ENCODE measurements at places on chromosomes 16 and 17.

DNA sequence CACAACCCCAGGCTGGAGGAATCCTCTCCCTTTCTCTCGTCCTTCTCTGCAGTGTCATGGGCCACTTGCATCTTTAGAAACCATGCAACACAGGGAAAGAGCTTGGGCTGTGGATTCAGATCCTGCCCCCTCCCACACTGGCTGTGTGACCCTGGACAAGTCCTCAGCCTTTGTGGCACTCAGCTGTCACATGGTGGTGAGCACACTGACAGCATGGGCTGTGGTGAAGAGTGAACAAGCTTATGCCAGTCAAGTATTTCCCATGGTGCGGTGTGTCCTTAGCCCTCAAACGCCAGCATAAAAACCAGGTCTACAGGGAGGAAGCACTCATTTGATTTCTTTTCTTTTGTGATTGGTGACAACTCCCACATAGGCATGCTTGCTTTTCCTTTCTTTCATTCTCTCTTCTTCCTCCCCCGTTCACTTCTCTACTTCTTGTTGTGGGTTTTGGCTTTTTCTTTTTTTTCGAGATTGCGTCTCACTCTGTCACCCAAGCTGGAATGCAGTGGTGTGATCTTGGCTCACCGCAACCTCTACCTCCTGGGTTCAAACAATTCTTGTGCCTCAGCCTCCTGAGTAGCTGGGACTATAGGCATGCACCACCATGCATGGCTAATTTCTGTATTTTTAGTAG, 314.2 kb downstream of the CPPED1 start:
- DNase-seq, result no peak

GRCh38 chr16:88977018-88977811, at the start of gene CBFA2T3:
CBFA2T3 (minus strand) TSS chr16:88977207; CDS start chr16:88976807, 400 bp downstream.
- no peak for DNase-seq

DNA sequence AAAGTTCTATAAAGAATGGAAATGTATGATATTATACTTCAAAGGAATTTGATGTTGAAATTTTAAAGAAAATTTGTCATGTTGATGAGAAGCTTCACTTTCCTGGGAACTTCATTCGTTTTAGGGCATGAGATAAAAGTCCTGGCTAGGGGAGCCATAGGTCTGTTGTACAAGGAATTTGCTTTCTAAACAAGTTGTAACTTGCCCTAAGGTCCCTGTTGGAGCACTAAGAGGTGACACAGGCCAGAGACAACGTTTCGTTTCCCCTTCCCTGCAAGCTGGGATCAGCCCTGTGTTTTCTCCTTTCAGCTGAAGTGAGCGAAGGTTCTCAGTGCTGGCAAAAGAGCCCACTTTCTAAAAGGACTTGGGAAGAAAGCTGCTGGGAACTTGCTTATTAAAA, 16.6 kb downstream of the PLD6 start:
- no peak for DNase-seq

DNA sequence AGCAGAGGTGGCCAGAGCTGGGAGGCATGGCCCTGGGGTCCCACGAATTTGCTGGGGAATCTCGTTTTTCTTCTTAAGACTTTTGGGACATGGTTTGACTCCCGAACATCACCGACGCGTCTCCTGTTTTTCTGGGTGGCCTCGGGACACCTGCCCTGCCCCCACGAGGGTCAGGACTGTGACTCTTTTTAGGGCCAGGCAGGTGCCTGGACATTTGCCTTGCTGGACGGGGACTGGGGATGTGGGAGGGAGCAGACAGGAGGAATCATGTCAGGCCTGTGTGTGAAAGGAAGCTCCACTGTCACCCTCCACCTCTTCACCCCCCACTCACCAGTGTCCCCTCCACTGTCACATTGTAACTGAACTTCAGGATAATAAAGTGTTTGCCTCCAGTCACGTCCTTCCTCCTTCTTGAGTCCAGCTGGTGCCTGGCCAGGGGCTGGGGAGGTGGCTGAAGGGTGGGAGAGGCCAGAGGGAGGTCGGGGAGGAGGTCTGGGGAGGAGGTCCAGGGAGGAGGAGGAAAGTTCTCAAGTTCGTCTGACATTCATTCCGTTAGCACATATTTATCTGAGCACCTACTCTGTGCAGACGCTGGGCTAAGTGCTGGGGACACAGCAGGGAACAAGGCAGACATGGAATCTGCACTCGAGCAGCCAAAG, 2.3 kb downstream of the CSF3 start:
- DNase-seq, result no peak

GRCh38 chr17:1566505-1567199, 4.1 kb upstream of the PITPNA start:
- no peak for DNase-seq

DNA sequence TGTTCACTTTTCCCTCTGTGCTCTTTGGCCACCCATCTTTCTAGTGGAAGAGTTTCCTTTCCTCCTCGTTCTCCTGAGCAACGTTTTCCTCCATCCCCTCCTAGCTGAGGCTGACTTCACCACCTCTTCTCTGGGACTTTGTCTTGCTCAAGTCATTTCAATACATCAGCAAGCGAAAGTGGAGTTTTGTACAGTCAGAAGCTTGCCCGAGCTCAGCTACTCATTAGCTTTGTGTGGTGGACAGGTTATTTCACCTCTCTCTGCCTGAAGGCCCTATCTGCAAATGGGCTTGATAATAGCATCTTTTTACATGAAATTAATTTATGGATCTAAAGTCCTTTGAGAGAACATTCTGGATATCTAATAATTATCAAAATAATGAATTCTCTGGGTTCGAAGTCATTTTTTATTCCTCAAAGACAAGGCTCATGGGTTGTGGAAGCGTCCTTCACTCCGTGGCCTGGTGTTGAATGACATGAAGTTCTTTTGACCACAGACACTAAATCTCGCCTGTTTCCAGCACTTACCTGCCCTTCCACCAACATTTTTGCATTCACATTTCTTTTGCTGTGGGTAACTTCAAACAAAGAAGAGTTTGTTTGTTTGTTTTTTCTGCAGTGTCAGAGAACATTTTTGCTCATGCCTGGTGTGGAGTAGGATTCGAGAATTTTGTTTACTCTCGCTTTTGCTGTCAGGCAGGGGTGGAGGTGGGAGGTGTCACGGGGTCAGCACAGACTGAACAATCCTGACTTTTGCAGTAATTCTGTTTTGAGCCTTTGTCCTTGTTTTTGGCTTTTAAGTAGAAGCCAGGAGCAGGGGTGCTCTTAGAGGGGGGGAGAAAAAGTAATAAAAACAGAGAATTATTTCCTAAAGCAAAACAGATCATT, 155.0 kb upstream of the CACNG5 start:
- DNase-seq, result no peak

DNA sequence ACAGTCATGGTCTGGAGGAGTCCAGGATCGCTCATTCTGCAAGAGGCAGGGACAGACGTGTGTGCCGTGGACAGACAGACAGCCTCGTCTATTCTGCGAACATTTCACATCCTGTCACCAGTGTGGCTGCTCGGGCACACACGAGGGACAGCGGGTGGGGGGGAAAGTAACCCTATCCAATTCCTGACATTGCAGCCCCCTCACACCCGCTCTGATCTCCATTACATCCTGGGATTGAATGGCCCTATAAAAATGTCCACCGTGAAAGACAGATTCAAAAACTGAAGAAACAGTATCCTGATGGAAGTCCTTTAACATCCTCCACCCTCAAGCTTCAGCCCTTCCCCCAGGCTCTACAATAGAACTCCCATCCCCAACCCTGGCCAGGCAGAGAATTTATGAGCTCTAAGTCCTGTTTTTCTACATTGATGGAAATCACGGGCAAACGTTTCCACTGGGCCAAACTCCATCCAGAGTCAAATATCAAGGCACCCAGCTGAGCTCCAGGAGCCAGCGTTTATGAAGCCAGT, 39.4 kb downstream of the HS3ST3A1 start:
- DNase-seq, result no peak

DNA sequence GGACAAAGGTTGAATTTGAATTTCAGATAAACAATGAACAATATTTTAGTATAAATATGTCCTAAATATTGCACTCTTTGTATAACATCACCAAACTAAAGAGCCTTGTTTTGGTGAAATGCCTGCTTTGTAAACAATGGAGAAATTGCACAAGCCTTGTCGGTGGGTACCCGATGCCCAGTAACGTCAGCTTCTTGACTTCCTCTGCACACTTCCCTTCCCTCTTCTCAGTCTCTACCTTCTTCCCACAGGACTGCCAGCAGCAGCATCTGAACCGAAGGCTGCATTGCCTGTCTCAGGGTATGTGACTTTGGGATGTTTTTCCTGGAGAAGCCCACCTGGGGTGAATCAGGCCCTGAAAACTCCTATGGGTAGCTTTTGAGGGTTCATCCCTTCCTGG, 113.9 kb downstream of the UTP18 start:
- no peak for DNase-seq

DNA sequence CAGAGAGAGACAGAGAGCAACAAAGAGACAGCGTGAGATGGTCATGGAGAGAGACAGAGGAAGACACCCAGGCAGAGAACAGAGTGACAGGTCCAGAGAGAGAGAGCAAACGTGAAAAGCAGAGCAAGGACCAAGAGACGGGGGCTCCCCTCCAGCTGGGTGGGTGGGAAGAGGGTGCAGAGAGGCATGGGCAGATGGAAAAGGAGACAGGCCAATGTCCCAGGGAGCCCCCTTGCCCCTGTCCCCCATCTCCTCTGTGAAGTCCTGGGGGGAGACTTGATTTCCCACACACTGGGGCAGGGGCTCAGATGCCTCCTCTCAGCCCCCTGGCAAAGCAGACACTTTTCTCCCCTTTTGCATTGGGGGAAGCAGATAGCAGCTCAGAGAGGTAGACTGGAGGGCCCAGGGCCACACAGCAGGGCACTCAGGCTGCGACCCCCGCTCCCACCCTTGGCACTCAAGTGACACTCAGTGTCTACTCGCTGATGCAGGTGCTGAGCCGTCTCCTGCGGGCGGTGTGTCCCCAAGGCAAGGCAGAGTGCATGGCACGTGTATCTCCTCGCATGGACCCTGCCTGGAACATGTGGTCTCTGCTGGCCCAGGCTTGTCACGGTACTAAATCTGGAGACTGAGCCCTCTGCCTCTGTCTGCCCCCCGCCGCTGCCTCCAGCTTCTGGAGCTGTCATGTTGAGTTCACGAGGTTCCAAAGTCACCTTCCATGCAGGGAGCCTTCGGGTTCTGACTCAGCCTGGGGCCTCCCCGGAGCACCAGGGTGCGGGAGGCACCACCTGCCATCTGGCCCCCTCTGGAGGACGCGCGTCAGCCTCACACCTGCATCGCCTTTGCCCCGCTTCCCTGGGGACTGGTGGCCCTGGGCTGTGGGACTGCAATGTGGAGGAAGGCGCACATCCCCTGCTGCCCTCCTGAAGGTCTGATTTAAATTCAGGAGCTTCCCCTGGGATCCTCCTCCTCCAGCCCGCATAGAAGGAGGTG, 215.9 kb upstream of the GSE1 start:
- no peak for DNase-seq

DNA sequence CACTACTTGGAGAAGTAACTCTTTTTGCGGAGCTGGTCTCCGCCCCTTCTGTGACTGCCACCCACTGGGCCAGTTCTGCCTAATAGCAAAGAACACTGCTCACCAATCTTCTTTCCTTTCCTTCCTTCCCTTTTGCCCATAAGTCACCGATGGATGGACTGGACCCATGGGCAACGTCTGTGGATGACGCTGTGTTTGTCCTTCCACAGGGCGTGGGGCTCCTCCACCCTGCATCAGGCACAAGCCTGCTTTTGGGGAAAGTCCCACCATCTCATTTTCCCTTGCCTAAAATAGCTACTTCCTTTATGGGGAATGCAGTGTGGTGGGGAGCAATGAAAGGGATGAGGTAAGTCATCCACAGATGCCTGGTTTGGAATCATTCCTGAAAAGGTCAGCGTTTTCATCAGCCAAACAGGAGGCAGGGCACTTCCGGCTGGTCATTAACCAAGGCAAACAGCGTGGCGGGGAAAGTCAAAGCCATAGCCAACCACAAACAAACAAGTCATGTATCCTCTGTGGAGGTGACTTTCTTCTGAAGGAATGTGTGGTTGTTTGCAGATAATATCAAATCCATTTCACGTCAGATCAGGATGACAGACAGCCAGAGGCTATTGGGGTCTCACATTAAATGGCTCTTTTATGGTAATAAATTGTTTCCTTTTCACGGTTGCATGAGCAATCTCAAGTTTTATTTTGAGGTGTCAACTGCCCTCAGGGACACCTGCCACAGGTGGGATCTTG, 30.7 kb upstream of the MED9 start:
- DNase-seq, result no peak

DNA sequence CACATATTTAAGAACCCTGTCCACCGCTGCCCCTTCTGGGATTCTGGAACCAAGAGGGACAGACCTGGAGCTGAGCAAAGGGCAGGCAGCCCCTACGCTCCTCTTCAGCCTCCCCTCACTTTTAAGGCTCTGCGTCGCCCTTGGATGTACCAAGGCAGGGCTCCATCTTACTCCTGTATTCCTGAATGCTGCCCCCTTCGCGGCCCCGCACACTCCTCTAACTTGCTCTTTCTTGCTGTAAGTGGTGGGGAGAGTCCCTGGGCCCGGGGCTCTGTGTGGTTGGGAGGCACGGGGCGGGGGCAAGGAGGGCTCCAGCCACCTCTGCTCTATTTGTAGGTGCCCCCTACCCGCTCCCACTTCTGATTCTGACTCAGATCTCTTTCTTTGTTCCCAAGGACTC, 1.2 kb downstream of the TNS4 start:
- no peak for DNase-seq

DNA sequence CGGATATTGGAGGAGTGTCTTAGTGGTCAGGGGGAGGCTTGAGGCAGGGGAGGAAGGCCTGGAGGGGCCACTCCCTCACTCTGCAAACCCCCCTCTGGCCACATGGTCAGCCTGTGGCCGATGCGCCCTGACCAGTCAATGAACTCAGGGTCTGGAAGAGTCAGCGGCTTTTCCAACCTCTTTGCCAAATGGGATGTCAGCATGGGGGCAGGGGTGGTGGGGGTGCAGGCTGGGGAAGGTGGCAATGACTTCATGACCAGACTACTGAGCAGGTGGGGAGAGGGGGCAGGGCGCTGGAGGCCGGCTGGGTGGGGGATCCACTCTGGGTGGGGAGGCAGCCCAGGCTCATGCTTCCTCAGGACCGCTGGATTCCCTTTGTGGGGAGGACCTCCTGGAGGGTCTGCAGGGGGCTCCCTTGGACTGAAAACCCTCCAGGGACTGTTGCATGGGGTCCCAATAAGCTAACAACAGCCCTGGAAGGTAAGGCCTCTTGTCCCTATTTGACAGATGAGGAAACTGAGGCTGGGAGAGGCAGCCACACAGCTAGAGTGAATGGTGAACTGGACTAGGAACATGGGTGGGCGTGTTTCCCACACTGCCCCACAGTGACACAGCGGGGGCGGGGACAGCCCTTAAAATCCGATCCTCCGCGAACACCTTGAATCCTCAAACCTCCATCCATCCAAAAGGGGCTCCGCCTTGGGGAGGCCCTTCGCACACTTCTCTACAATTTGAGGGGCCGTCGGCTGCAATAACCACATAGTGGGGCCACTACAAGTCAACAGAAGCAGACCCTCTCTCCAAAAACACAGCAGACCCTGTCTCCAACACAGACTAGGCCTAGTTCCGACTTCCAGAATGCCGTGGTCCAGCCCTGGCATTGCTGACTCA, 81.0 kb upstream of the TOB1 start:
- no peak for DNase-seq

GRCh38 chr17:57636985-57637665, 108.0 kb downstream of the CCDC182 start:
- DNase-seq, result no peak

- DNase-seq, result no peak
Observed at GRCh38 chr16:27304881-27305745, 8.7 kb upstream of the IL4R start.

GRCh38 chr17:50100921-50101345, 5.8 kb downstream of the PDK2 start:
- no peak for DNase-seq

All from HAP-1 (cell line).